ENCODE measurements at places on chromosomes 7 and 10.

DNA sequence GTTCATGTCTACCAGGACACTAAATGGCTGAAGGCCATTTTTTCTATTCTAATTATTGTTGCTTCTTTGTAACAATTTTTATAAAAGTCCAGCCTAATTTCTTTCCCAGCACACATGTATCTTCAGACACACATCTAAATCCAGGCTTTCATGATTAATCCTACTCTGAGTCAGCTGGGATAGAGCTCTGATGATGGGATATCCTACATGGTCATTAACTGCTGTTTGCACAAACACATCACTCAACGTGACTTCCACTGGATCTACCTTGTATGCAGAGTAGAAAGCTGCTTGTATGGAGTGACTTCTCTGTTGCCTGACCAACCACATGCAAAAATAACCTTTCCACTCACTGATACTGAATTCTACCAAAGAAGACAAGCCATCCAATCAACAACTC, 260.9 kb downstream of the AHR start:
- no peak for DNase-seq

GRCh38 chr7:107228291-107228690, 59.5 kb downstream of the HBP1 start:
- DNase-seq: no peak

DNA sequence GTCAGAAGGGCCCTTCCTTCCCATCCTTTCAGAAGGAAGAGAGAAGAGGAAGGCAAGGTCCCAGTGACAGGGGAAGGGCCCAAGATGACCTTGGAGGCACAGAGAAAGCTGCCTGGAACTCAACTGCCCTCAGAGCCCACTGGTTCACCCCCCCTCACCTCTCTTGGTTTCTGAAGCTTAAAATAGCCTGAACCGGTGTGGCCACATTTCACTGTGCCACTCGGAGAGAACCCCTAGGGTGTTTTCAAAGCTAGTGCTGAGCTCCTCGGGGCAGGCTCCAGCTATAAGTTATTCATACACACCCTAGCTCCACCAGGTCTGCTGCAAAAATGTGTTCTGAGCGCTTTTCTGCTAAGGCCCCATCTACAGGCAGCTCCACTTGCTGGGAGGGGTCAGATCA, 60.9 kb upstream of the ADRB1 start:
- no peak for DNase-seq

DNA sequence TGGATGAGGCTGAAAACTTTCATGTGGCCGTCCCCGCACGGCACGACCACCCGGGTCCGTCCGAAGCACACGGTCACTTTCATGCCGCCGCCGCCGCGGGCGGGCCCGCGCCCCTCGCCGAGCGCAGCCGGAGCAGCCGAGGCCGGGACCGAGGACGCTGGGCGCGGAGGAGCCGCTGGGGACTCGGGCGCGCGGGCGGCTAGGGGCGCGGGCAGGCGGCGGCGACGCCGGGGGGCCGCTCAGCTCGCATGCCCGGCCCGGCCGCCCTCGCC, 247 bp downstream of the PARD3 start:
- no peak for DNase-seq

DNA sequence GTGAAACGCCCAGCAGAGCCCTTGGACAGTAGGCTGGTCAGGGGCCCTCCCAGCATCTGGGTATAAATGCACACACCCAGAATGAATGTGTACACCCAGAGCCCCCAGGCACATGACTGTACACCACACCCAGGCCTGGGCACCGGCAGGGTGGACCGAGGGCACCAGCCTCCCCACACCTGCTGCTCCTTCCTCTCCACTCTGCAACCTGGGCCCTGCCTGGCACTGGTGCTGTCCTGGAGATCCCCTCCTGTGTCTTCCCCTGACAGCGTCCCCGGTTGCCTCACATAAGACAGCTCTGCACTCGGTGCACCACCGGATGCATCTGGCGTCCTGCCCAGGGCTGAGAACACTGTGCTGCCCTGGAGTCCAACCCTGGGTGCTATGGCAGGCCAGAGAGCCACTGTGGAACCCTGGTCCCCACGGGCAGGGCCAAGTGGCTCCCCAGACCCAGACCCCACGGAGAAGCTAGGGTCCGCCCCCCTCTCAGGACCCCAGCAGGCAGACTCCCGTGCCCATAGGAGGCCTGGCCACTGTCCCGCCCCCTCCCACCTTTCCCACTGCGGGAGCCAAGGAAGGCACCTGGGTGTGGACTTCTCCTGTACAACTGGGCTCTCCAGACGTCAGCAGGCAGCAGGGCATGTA, 6.6 kb downstream of the RASGEF1A start:
- no peak for DNase-seq

GRCh38 chr10:77798940-77799339, 127.6 kb downstream of the DLG5 start:
- DNase-seq: no peak

- DNase-seq: no peak
Observed at GRCh38 chr10:102624094-102624493, 20.2 kb upstream of the TRIM8 start.

- DNase-seq: no peak
Observed at GRCh38 chr10:114881901-114882300, 56.1 kb upstream of the TRUB1 start.

DNA sequence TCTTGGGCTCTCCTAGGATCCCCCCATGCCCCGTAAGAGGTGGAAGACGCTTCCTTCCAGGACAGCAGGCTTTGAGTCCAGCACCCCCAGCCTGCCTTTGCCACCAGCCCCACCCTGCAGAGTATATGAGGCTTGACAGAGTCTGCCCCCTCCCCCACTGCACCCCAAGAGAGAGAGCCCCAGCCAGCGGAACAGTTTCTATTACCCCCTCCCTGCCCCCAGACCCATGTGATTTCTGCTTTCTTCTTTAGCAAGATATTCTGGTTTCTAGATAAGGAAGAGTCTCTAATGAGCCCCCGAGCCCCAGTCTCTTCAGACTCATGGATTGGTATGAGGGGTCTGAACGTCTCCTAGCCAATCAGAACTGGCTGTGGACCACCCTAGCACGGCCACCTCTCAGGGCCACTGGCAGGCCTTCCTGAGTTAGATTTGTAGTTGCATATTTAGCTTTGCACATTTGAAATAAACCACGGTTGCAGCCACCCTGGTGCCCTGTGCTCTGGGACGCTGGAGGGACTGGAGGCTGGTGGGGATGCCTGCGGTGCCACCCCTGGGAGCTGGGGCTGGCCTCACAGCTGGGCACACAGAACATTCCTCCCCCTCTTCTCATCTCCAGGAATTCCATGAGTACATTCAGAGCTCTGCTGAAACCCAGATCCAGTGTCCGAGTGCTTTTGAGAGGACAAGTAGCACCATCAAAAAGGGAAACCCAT, 3.0 kb upstream of the SH2B2 start:
- DNase-seq: no peak

- DNase-seq: no peak
Observed at GRCh38 chr7:29109899-29110298, 36.4 kb downstream of the CPVL start.

DNA sequence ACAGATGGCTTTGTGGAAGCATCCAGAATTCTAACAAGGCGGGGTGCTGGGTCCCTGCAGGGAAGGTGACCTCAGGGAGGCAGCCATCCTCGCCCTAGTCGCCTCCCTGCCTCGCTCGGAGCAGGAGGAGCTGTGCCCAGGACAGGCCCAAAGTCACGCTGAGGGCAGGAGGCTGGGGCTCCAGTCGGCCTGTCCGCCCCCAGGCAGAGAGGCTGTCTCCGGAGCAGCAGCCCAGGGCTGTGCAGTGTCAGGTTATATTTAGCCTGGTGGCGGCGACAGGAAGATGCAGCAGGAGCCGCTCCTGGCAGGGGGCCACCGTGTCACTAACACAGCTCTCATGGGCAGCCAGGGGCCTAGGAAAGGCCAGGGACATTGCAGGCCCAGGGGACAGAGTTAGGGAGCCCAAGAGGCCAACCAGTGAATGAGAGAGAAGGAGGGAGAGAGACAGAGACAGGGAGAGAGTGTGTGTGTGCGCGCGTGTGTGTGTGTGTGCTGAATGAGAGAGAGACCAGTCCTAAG, 13.5 kb downstream of the KCNH2 start:
- DNase-seq: no peak

- DNase-seq: peak; percentile 40
Observed at GRCh38 chr7:22860784-22861482, 38.3 kb upstream of the TOMM7 start.

GRCh38 chr7:52512656-52513055, 522.8 kb upstream of the POM121L12 start:
- no peak for DNase-seq

GRCh38 chr10:31650010-31650409, 278.6 kb downstream of the ARHGAP12 start:
- DNase-seq: no peak

GRCh38 chr7:16423761-16424160, 2.4 kb upstream of the CRPPA start:
- DNase-seq: no peak

- DNase-seq: no peak
Observed at GRCh38 chr10:116740971-116741370, 1.4 kb downstream of the HSPA12A start.

- no peak for DNase-seq
Observed at GRCh38 chr10:121838931-121839330, 88.9 kb downstream of the ATE1 start.

GRCh38 chr7:112007185-112007584, 199.0 kb downstream of the DOCK4 start:
- no peak for DNase-seq

DNA sequence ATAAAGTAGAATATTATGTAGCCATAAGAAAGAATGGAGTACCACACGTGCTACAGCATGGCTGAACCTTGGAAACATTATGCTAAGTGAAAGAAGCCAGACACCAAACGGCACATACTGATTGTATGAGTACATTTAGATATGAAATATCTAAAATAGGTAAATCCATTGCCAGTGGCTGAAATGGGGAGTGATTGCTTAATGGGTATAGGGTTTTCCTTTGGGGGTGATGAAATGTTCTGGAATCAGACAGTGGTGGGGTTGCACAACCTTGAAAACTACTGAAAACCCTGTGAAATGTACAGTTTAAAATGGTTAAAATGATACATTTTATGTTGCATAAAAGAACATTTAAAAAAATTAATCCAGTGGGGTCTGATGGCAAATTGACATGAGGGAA, 667.9 kb downstream of the AUTS2 start:
- no peak for DNase-seq

DNA sequence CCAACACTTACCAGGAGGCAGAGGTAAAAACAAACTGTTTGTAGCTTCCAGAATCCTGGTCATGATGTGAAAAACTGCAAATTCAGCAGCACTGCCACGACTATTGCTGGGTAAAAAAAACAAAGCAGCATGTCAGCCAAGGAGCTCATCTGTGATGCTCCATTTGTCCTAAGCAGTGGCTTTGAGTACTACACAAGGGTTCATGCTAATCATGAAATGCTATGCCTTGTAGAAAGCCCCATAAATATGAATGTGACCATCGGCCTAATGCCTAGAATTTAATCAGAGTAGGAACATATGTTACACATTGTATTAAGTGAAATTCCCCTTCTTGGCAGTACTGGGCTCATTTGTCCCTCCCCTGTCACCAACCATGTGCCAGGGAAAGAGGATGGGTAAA, 95.4 kb downstream of the GSAP start:
- DNase-seq: no peak

DNA sequence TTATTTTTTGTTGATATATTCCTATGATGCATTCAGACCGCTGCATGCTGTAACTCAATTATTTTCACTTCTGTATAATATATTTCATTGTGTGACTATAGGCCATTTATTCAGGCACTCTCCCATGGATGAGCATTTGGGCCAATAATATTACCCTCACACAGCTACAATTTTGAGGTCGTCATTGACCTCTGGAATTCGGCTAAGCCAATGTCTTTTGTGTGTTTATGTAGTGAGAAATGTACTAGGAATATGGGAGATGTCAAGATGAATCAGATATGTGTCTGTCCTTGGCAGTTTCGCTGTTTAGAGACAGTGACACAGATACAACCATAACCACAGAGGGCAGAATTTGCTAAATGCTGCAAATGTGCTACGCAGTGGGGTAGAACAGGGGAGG, 474.2 kb downstream of the ADRA2A start:
- DNase-seq: no peak

DNA sequence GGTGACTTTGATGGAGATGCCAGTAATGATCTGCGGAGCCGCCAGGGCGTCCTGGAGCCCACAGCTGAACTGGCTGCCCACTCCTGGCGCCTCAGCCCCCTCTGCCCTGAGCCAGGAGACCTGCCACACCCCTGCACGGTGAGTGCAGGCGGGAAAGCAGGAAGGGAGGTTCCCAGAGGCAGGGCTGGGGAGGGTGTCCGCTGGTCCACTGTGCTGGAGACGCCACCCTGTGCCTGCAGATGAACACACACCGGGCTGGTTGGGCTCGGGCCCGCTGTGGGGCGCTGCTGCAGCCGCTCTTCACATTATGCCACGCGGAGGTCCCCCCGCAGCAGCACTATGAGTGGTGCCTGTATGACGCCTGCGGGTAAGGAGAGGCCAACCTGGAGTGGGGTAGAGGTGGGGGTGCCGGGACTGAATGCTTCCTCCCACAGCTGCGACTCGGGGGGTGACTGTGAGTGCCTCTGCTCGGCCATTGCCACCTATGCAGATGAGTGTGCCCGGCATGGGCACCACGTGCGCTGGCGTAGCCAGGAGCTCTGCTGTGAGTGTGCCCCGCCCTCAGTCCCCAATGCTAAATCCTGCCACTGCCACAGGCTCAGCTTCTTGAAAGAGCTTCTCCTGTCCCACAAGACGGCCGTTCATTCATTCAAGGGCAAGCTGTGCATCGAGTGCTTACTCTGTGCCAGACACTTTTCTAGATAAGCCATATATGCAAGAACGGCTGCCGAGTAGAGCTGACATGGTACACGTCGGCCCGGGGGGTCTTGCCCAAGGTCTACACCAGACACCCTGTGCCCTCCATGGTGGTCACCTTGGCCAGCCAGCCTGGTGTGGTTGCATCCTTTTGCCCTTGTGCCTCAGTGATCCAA, 14.3 kb upstream of the ZNF467 start:
- DNase-seq: peak; percentile 25

DNA sequence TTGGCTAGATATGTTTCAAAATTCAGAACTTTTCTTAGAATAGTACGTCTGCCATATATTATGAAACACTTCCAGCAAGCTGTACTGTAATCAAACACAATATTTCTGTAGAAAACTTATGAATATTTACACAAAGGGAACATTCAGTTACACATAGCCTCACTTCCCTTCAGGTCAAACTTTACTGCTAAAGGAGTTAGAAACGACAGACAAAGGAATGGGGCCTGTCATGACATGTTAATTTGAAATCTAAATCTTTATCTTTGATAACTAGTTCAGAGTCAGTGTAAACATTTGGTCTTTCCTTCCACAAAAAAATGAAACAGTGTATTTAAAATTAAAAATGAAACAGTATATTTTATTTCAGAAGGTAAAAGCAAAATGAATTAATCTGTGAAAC, 1.0 kb upstream of the CROT start:
- no peak for DNase-seq

GRCh38 chr7:68247571-68247970, 1250.9 kb downstream of the TYW1 start:
- no peak for DNase-seq

GRCh38 chr7:36522453-36523007, 132.9 kb downstream of the ANLN start:
- no peak for DNase-seq

DNA sequence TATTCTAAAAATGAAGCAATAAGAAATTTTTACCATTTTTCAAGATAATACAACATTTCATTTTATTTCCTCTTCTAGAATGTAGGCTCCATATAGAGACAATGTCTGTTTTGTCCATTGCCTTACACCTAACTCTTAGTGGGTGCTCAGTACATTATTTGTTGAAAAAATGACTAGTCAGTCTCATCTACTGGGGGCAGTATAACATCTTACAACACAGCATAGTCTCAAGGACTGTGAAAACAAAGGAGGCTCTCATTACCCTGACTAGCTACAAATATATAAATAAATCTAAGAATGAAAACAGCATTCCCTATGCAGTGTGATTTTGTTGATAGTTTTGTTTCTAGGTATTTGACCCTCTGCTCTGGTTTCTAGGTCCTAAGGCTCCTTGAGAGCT, 11.6 kb downstream of the CRPPA start:
- no peak for DNase-seq

All from activated CD4-positive, alpha-beta T cell treated with anti-CD3 and anti-CD28 coated beads for 48 hours (primary cell).